ENCODE measurements at places on chromosomes 4 and X.

DNA sequence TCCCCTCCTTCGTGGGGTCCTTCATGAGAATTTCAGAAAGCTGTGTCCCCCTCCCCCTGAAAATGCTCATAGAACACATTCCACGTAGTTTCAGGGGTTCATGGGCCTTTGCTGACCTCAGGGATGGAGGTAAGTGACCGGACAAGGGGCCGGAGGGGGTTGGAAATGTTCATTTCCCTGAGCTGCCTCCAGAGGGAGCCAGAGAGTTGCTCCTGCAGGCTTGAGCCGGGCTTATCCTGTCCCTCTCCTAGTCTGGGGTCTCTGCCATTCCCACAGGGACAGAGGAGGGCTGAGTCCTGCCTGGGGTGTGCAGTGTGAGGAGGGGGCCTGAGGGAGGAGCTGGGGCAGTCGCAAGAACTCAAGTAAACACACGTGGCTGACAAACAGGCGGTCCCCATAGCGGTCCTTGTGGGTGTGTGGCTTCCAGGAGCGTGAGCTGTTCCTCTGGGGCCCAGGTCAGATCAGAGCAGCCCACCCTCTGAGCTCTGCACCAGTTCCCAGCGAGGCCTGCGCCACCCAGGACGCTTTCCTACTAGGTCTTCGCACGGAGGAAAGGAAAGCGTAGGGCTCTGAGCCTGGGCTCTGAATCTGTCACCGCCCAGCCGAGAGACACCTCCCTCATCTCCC is 62.5 kb downstream of the WFS1 start:
- DNase-seq = no peak

- DNase-seq = no peak
These were observed 84.7 kb downstream of the SCD5 start for GRCh38 chr4:82713856-82714255.

DNA sequence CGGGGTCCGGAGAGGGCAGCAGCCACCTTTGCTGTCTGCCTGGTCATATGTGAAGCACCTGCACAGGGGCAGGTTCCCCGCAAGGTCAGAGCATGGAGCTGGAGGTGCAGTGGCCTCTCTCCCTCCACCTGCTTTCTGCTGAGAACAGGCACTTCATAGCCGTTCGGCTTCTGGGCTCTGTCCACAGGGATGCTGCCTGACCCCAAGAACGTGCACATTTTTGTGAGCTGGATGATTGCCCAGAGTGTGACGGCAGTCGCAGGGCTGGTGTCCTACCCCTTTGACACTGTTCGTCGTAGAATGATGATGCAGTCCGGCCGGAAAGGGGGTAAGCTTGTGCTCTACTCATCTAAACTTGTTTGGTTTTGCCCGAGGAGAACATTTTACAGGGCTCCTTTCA is 2.5 kb downstream of the SLC25A4 start:
- no peak for DNase-seq

DNA sequence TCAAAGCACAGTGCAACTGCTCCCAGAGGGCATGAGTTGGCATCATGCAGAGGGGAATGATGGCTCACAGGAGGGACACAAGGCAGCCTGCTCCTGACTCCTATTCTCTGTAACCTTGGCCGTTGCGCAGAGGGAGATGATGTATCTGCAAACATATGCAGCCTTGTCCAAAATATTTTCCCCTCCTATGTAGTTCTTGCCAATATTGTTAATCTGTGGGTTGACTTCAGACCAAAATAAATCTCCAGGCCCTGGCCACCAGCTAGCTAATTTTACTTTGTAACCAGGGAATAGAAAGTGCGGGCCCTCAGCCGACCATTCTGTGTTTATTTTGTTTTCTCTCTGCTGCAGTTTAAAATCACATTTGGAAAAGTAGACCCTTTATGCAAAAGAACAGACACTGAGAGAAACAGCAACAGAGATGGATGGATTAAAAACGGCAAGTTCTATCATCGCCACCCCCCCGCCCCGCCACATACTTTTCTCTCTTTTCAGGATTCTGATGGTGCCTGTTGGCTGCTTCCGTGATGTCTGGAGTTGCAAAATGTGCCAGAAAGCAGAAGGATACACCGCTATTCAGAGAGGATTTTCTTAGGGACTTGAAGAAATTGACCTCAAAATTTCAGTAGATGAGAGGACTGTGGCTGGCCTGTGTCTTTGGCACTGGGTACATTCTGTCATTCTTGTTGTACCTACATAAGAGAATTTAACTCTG is 185.3 kb upstream of the BCOR start:
- DNase-seq = no peak

GRCh38 chr4:153115322-153116290 is 88.6 kb upstream of the TRIM2 start:
- DNase-seq = peak; percentile 49

DNA sequence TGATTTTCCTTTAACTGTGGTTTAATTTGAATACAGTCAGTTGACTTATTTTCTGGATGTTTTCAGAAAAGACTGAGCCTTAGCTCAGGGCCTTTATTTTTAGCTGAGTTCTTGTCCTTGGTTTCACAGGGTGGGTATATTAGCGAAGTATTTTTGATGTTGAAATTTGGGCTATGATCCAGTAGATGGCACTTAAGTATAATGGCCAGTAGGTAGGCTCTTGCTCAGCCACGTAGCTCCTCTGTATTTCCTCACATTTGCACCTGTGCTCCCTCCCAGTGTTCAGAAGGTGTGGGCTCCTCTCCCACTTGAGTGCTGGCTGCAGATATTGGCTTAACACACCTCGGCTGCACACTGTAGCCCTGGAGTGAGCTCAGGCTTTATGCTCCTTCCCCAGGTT is 549.9 kb upstream of the AMOT start:
- DNase-seq = no peak

GRCh38 chrX:43822014-43822413 is 60.2 kb downstream of the MAOB start:
- DNase-seq = no peak

DNA sequence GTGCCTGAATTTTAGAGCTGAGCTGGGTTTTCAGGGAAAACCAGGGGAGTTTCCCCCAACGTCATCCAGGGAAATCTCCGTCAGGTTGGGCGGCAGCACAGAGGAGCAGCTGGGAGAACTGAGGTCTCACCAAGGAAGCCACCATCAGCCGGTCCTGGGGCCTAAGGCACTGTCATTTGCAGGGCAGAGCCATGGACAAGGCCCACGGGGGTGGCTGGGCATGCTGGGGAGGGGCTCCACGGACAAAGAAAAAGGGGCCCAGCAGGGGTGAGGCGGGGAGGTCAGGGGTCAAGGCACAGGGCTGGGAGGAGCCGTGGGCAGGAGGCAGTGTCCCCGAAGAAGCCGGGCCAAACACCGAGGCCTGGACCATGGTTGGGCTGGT is 109.8 kb downstream of the HMX1 start:
- DNase-seq = no peak

DNA sequence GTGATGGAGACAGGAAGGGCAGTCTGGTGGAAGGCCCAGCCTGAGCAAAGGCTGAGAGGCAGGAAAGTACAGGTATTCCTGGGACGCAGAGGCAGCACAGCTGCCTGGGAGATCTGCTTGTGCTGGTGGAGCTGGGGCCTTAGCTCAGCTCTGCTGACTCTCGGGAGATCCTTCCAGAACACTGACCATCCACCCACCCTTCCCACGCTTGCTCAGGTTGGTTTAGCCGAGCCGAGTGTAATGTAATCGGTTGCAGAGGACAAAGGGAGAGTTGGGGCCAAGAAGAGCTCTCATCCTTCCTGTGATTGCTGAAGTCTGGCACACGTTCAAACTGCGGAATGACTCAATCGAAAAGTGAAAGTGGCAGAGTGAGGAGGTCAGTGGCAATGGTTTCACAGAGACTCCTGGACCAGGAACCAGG is 43.1 kb upstream of the GPR78 start:
- no peak for DNase-seq

- no peak for DNase-seq
These were observed 137.6 kb downstream of the NPNT start for GRCh38 chr4:106032851-106033286.

GRCh38 chrX:132442691-132443090 is 46.1 kb downstream of the MBNL3 start:
- no peak for DNase-seq

GRCh38 chr4:81494031-81494431 is 22.3 kb upstream of the RASGEF1B start:
- DNase-seq = no peak

DNA sequence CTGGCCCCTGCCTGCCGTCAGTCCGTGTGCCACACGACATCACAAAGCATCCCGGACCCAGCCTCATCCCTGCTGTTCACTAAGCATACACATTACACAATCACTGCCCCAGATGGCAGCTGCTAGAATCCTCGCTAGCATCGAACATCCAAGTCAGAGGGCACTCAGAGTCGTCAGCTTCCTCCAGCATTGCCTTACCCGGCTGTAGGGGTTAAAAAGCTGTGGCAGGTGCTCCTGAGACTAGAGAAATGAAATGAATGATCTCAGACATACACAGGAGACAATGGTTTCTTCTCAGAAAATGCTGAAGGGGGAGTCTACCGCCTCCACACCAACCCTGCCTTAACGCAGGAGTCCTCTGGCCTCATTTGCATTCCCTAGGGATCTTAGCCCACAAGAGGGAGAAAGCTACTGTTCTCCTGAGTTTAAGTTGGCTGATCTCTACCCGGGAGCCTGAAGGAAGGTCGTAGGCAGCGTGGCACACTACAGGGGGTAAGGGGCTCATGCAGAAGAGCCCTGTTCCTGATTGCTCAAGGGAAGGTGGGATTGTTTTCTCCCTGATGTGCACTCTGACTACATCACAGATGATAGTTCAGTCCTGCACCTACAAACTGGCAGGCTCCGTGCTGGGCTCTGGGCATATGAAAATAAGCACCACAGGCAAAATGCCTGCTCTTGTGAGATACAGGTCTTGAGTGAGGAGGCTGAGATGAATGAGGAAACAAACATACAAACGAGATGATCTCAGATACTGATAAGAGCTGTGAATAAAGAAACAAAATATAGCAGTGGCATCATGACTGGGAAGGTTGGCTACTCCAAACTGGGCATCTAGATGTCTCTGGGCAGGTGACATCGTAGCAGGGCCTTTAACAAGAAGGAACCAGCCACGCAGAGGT is 2.6 kb upstream of the KIAA0232 start:
- no peak for DNase-seq

DNA sequence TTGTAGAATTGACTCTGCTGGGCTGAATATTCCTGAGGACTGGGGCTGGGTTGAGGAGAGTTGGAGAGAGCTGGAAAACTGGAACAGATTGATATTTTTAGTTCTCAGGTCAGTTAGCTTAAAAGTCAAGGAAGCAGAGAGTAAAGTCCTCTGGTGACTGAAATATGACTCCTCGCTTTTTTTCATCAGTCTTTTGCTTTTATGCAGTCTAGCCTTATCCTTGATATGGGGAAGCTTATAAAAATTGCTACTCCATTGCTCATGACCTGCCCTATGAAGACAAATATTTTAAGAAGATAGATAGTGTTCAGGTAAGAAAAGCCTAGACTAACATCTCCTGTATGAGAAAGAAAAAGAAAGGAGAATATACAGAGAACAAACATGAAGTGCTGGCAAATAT is 152.7 kb downstream of the C4orf33 start:
- DNase-seq = no peak

DNA sequence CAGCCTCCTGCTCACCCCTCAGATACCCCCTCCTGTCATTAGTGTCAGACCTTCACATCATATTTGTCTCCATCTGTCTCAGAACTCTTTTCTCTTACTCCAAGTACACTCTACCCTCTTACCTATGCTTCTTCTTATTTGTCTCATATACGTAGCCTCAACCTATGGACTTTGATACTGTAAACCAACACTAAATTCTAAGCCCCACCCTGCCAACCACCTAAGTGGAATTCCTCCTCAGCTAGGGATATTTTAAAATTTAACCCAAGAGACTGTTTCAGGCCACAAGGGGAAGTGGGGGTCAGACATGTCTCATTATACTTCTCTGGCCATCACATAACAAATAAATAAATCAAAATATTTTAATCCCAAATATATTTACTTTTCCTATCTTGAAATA is 778.1 kb upstream of the GRID2 start:
- DNase-seq = no peak

DNA sequence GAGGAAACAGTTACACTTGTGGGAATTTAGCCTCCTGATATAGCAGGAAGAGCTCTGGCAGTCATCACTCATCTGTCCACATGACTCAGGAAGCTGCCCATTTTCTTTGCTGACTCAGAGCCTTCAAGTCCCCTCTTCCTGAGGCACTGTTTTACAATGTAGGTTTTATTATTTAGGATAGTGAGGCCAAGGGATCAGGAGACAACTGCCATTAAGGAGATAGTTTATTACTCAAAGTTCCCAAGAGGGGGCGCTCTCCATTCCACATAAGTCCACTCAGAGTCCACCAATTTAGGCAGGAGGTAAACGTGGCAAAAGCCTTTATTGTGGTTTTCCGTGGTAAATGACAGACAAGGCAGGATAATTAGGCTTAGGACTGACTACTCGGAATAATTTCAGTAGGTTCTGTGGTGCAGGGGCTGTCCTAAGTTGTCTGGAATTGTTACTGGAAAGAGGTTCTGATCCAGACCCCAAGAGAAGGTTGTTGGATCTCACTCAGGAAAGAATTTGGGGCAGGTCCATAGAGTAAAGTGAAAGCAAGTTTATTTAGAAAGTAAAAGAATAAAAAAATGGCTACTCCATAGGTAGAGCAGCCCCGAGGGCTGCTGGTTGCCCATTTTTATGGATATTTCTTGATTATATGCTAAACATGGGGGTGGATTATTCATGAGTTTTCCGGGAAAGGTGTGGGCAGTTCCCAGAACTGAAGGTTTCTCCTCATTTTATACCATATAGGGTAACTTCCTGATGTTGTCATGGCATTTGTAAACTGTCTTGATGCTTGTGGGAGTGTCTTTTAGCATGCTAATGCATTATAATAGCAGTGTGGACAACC is 96.0 kb upstream of the RAB40AL start:
- no peak for DNase-seq

DNA sequence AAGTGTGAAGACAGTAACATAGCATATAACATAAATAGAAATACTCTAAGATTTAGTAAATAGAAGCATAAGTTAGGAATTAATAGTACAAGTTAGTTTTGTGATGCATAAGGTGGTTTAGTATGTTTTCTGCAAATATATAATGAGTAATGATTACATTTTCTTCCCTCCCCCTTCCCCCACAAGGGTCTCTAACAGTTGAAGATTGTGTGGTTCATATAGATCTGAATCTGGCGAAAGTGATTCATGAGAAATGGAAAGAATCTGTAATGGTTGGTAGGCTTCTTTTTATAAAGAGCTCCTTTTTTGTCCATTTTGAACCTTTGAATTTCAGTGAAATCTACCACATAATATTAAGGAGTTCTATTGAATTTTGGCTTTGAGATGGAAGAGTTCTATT is 66.3 kb downstream of the N4BP2 start:
- no peak for DNase-seq

GRCh38 chr4:40187386-40187906 is 9.4 kb upstream of the RHOH start:
- no peak for DNase-seq

DNA sequence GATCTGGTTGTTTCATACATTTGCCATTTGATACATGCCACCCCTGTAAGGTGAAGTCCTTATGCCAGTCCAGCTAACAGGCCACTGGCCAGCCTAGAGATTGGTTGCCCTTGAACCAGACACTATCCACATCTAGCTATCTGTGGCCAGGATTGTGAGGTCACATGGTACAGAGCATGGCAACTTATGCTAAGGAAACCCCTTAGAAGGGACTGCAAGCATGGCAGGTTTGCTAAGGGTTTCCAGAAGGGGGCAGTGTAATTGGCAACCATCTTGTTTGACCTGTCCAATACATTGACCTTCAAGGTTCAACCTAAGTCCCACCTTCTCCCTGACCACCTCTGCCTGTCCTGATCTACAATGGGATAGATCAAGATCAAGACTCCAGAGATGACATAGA is 47.5 kb downstream of the SMC1A start:
- no peak for DNase-seq

GRCh38 chr4:143345356-143345755 is 8.7 kb downstream of the GAB1 start:
- DNase-seq = no peak
